ENCODE measurements at places on chromosomes 3 and 15. TPM values are rescaled to one million over a fixed set of nuclear protein-coding genes. Genes with fewer than 3 reads are reported as not detected.

PARP3 gene
- total RNA-seq: 4.4 TPM

OSBPL10 gene
- 19.3 TPM for total RNA-seq

TMIE gene
- total RNA-seq: 0.14 TPM

LXN gene
- 3.6 TPM for total RNA-seq

RARRES1 gene
- not detected for total RNA-seq

SLC22A13 gene
- 0.07 TPM for total RNA-seq

NOX5 gene
- not detected for total RNA-seq

REC114 gene
- total RNA-seq: not detected

ZNF774 gene
- 1.5 TPM for total RNA-seq

Measured in airway epithelial cell (primary cell).